Activated CD8-positive, alpha-beta T cell treated with anti-CD3 and anti-CD28 coated beads for 36 hours (primary cell): ENCODE measurements at places on chromosomes 1 and 21. TPM values are rescaled to one million over a fixed set of nuclear protein-coding genes. Genes with fewer than 3 reads are reported as not detected.

The NID1 gene
- total RNA-seq, result 0.04 TPM

The C1QTNF12 gene
- total RNA-seq, result 4.9 TPM

The C1orf94 gene
- not detected for total RNA-seq

The LENEP gene
- total RNA-seq, result not detected

The PTGER3 gene
- not detected for total RNA-seq

The CRTC2 gene
- total RNA-seq, result 67.3 TPM

The WNT9A gene
- not detected for total RNA-seq

The HSF2BP gene
- total RNA-seq, result 1.5 TPM

The C4BPB gene
- total RNA-seq, result 2.2 TPM

The MMP23B gene
- total RNA-seq, result 3.3 TPM

The DCDC2B gene
- total RNA-seq, result not detected

The USP25 gene
- 34.6 TPM for total RNA-seq

The LHX4 gene
- total RNA-seq, result not detected

- no peak for DNase-seq
- no peaks in the 10 kb centered on the region for H3K4me1 ChIP-seq
- H3K27ac ChIP-seq, result no peak overlapping the region
- no peak overlapping the region for H3K4me3 ChIP-seq
- peaks cover 2% of the 10 kb centered on the region for H3K36me3 ChIP-seq
Observed at GRCh38 chr1:157671895-157672294, 28.7 kb downstream of the FCRL3 start.

DNA sequence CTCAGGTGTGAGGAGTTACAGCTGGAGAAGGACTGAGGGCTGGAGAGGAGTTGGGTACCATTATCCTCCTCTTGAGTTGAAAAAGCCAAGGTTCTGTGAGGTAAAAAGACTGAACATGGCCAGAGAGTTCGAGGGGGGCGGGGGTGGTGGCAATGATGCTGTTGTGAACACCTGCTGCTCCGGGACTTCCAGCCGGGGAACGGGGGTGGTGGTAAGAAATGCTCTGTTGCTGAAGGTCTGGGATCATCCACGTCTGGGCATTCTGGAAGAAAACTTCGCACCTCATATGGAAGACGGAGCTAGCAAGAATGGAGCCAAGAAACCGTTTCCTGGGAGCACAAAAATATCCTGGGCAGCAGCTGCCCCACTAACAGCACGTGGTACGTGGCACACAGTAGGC is 20.1 kb upstream of the ALPL start:
- H3K4me1 ChIP-seq, result peaks cover 7% of the 10 kb centered on the region
- no peak for DNase-seq
- peaks cover 8% of the 10 kb centered on the region for H3K27me3 ChIP-seq
- H3K36me3 ChIP-seq, result no peaks in the 10 kb centered on the region
- H3K27ac ChIP-seq, result no peak overlapping the region
- peak overlapping the region; percentile 15 for H3K4me3 ChIP-seq

DNA sequence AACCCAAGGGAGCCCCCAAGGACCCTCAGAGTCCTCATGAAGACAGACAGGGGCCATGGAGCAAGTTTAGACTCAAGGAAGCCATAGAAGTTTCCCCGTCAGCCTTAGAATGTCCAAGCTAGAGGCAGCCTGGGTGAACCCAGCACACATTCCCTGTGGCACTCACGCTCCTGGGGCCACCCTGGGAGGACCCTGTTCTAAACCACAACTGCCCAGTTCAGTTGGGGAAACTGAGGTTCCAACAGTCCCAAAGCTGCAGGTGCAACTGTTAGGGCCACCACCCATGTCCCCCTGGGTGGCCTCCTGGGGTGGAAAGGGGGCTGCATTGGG is 9.3 kb downstream of the WNT3A start:
- H3K27me3 ChIP-seq, result peaks cover 4% of the 10 kb centered on the region
- H3K36me3 ChIP-seq, result no peaks in the 10 kb centered on the region

DNA sequence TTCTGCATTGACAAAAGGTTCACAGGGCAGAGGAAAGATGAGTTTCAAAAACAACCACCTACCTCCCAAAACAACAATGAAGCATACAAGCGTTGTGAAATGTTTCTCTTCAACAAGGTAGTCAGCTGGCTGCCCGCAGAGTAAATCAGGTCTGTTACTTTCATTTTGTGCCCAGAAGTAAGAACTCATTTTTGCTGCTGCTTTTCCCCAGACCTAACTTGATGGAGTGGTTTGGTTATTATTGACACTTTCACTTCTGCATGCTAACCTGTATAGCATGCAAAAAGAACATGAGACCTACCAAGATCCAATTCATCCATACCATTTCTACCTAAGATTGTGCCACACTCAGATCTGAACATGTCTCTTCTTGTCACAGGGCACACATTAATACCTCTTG is 1.3 kb downstream of the SLC9C2 start:
- DNase-seq, result no peak
- H3K4me1 ChIP-seq, result peaks cover 9% of the 10 kb centered on the region
- H3K27ac ChIP-seq, result no peak overlapping the region
- no peak overlapping the region for H3K4me3 ChIP-seq
- H3K36me3 ChIP-seq, result no peaks in the 10 kb centered on the region

- H3K27ac ChIP-seq, result no peak within 1 kb of the TSS
- H3K4me3 ChIP-seq, result no peak within 1 kb of the TSS
- H3K4me1 ChIP-seq, result peaks cover 3% of the 10 kb centered on the region
- peaks cover 77% of the 10 kb centered on the region for H3K27me3 ChIP-seq
- H3K36me3 ChIP-seq, result no peaks in the 10 kb centered on the region
- no peak for DNase-seq
Observed at GRCh38 chr1:37634244-37634991, at the start of gene RSPO1. TSS of gene RSPO1 (minus strand) at chr1:37634892. CDS start at chr1:37629661, 5,231 bp downstream.

GRCh38 chr1:110746644-110747259 is 72.0 kb upstream of the KCNA3 start:
- no peaks in the 10 kb centered on the region for H3K4me1 ChIP-seq
- no peaks in the 10 kb centered on the region for H3K36me3 ChIP-seq
- peak; percentile 70 for DNase-seq
- no peak overlapping the region for H3K27ac ChIP-seq

DNA sequence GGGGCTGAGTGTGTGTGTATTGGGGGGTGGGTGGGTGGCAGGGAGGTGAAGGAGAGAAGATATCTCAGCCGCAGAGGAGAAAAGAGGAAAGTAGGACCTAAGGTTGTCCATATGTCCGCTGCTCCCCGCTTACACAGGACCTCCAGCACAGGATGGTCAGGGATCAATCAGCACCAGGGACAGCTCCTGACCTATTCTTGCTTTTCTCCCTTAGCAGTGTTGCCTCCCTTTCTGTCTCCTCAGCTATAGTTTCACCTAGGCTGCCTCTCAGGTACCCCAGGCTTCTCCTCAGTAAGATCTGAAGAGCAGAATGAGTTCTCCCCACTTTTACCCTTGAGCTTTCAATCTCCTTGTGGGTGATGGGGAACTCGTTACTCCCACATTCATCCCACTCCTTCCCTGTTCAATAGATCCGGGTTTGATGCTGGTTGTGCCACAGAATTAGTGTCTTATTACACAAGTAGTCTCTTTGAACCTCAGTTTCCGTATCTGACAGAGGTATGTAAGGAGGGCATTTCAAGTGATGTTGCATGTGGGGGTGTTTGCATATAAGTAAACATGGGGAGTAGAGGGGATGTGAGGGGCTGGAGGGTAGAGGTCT is 1.4 kb upstream of the DPH2 start:
- H3K36me3 ChIP-seq, result peaks cover 16% of the 10 kb centered on the region
- no peaks in the 10 kb centered on the region for H3K27me3 ChIP-seq
- H3K4me1 ChIP-seq, result peaks cover 11% of the 10 kb centered on the region
- peak; percentile 39 for DNase-seq

- H3K27me3 ChIP-seq, result no peaks in the 10 kb centered on the region
- no peaks in the 10 kb centered on the region for H3K4me1 ChIP-seq
- H3K27ac ChIP-seq, result no peak overlapping the region
- no peak overlapping the region for H3K4me3 ChIP-seq
Observed at GRCh38 chr21:34282223-34282622, 81.6 kb upstream of the KCNE2 start.

- H3K4me1 ChIP-seq, result no peaks in the 10 kb centered on the region
- no peak overlapping the region for H3K27ac ChIP-seq
- no peaks in the 10 kb centered on the region for H3K36me3 ChIP-seq
- H3K4me3 ChIP-seq, result no peak overlapping the region
- no peak for DNase-seq
- peaks cover 29% of the 10 kb centered on the region for H3K27me3 ChIP-seq
Observed at GRCh38 chr1:22625262-22625925, 11.0 kb upstream of the C1QA start.

DNA sequence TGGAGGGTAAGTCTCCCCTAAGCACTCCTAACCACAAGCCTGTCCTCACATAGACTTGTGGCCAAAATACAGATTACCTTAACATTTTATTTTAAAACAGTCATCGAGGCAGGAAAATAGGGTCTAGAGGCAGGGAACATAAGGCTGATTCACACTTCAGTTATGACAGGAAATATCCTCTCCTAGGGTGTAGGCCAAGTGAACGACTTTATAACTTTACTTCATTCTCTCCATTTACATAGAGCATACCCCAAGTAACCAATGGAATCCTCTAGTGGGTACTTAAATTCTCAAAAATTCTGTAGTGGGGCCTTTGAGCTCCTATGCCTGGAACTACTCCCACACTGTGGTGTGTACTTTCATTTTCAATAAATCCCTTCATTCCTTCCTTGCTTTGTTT is 113.0 kb downstream of the WDR3 start:
- H3K36me3 ChIP-seq, result no peaks in the 10 kb centered on the region
- no peak for DNase-seq
- peaks cover 1% of the 10 kb centered on the region for H3K27me3 ChIP-seq
- no peak overlapping the region for H3K27ac ChIP-seq
- no peak overlapping the region for H3K4me3 ChIP-seq

- no peak overlapping the region for H3K27ac ChIP-seq
- H3K4me1 ChIP-seq, result peaks cover 15% of the 10 kb centered on the region
- H3K36me3 ChIP-seq, result peaks cover 10% of the 10 kb centered on the region
Observed at GRCh38 chr1:110384581-110385321, 6.1 kb downstream of the SLC16A4 start.

DNA sequence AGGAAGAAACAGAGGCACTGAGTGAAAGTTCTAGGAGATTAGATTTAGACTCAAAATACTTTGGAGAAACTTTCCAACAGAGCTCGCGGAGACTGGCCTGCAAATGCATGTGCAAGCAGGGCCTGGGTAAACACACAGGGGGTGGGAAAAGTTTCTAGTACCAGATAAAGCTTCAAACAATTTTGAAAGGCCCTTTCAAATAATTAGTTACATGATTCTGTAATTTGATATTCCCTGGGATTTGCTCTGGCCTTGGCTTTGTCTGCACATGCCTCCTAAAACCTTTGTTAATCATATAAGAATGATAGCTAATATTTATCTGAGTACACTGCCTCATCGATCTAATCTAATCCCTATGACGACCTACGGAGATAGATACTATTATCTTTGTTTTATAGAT is 31.3 kb downstream of the VTCN1 start:
- H3K4me3 ChIP-seq, result no peak overlapping the region
- no peaks in the 10 kb centered on the region for H3K27me3 ChIP-seq
- no peak for DNase-seq
- H3K27ac ChIP-seq, result no peak overlapping the region
- no peaks in the 10 kb centered on the region for H3K36me3 ChIP-seq

GRCh38 chr1:20717452-20718342 is at the start of gene KIF17:
TSS of gene KIF17 (minus strand) at chr1:20718007. CDS start at chr1:20717706, 301 bp downstream.
- H3K27ac ChIP-seq, result no peak within 1 kb of the TSS
- DNase-seq, result peak; percentile 56
- peaks cover 28% of the 10 kb centered on the region for H3K27me3 ChIP-seq
- no peaks in the 10 kb centered on the region for H3K36me3 ChIP-seq
- peak within 1 kb of the TSS; percentile 37 for H3K4me3 ChIP-seq

GRCh38 chr21:36661511-36662309 is 37.2 kb upstream of the SIM2 start:
- H3K4me1 ChIP-seq, result no peaks in the 10 kb centered on the region
- no peak for DNase-seq
- no peak overlapping the region for H3K4me3 ChIP-seq
- no peak overlapping the region for H3K27ac ChIP-seq
- peaks cover 14% of the 10 kb centered on the region for H3K27me3 ChIP-seq

DNA sequence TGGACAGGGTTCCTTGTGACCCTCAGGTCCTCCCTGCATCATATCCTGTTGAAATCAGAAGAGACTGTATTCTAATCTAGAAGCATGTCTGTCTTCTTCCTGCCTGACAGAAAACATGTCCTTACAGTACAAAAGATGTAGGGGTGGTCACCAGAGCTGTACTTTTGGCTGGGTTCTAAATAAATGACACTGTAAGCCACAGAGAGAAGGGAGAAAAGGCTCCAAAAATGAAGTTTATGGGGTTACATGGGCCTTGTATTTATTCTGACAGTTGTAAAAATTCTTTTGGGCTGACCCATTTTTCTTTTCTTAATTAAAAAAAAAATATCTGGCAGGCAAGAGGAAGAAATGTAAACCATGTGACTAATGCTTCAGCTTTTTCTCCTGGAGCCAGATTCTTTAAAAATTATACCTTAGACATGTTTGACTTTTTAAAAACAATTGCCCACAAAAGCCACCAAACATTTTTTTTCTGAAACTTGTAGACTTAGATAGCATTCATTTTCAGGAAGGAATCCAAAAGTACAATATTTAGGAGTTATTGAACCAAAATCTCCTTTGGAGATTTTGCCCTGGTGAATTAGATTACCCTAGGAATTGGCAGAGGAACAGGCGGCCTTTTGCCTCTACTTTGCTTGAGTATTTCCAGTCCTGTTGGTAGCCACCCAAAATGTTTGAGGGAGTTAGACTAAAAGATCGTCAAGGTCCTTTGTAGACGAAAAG is 17.1 kb downstream of the RGL1 start:
- no peak overlapping the region for H3K4me3 ChIP-seq
- no peaks in the 10 kb centered on the region for H3K36me3 ChIP-seq
- no peak overlapping the region for H3K27ac ChIP-seq

DNA sequence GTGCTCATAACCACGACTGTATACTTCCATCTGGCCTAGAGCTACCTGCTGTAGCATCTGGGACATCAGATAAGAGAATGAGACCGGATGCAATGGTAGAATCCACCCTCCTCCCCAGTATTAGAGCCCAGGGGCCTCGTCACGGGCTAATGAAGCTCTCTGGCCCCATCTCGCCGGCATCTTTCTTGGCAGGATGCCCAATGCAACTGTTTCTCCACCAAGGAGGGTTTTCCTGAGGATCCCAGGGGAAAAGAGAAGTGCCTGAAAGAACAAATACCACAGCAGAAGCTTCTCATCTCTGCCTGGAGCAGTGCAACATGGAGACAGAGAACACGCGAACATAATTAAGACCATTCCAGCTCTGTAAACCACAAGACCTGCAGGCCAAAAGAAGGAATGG is 80.0 kb downstream of the VWA5B1 start:
- H3K36me3 ChIP-seq, result no peaks in the 10 kb centered on the region
- peaks cover 42% of the 10 kb centered on the region for H3K27me3 ChIP-seq
- no peak overlapping the region for H3K27ac ChIP-seq
- DNase-seq, result no peak

- no peak for DNase-seq
- H3K4me1 ChIP-seq, result no peaks in the 10 kb centered on the region
- H3K4me3 ChIP-seq, result no peak overlapping the region
- peaks cover 2% of the 10 kb centered on the region for H3K27me3 ChIP-seq
- H3K36me3 ChIP-seq, result no peaks in the 10 kb centered on the region
- H3K27ac ChIP-seq, result no peak overlapping the region
Observed at GRCh38 chr1:109361649-109362048, 36.1 kb downstream of the SORT1 start.

GRCh38 chr1:232952514-232953499 is 2.4 kb downstream of the NTPCR start:
- peaks cover 16% of the 10 kb centered on the region for H3K36me3 ChIP-seq
- H3K4me1 ChIP-seq, result peaks cover 33% of the 10 kb centered on the region
- no peak overlapping the region for H3K27ac ChIP-seq
- no peaks in the 10 kb centered on the region for H3K27me3 ChIP-seq
- H3K4me3 ChIP-seq, result no peak overlapping the region

GRCh38 chr1:166839600-166840308 is 479 bp downstream of the POGK start:
- peaks cover 49% of the 10 kb centered on the region for H3K4me1 ChIP-seq
- peak overlapping the region; percentile 83 for H3K27ac ChIP-seq
- peaks cover 24% of the 10 kb centered on the region for H3K36me3 ChIP-seq
- peak overlapping the region; percentile 84 for H3K4me3 ChIP-seq
- peak; percentile 56 for DNase-seq
